MCF 10A (cell line): ENCODE measurements at places on chromosomes 11 and 22. TPM values are rescaled to one million over a fixed set of nuclear protein-coding genes. Genes with fewer than 3 reads are reported as not detected.

The DDI1 gene
- not detected in 2 replicates for total RNA-seq

- peak; percentile 11 for DNase-seq
Measured at GRCh38 chr11:44120169-44120568, 24.7 kb downstream of the EXT2 start.

- no peak for DNase-seq
Measured at GRCh38 chr11:60672255-60672654, 27.2 kb upstream of the MS4A8 start.

DNA sequence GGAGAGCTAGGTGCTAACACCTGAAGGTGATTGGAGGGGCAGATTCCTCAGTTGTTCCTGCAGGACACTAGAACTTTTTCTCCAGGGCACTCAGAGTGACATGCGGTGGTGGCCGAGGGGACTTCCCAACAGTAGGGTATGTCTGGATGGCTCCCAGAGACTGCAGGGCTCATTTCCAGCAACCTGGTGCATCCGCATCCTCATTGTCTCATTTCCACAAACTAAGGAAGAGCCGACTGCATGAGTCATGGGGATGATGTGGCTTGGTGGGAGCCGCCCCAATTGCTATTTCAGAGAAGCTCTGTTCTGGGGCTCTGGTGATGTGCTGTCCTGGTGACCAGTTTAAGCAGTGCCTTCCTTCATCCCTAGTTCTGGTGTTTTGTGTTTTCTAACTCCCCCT is 2.8 kb upstream of the ROBO4 start:
- peak; percentile 89 for DNase-seq

The CRACR2B gene
- 1.2 and 1.9 TPM in 2 replicates for total RNA-seq
